MG63 (cell line): ENCODE measurements at places on chromosomes 13 and 19.

- no peak for DNase-seq
These were observed 53.0 kb downstream of the NUFIP1 start for GRCh38 chr13:44936246-44936645.

DNA sequence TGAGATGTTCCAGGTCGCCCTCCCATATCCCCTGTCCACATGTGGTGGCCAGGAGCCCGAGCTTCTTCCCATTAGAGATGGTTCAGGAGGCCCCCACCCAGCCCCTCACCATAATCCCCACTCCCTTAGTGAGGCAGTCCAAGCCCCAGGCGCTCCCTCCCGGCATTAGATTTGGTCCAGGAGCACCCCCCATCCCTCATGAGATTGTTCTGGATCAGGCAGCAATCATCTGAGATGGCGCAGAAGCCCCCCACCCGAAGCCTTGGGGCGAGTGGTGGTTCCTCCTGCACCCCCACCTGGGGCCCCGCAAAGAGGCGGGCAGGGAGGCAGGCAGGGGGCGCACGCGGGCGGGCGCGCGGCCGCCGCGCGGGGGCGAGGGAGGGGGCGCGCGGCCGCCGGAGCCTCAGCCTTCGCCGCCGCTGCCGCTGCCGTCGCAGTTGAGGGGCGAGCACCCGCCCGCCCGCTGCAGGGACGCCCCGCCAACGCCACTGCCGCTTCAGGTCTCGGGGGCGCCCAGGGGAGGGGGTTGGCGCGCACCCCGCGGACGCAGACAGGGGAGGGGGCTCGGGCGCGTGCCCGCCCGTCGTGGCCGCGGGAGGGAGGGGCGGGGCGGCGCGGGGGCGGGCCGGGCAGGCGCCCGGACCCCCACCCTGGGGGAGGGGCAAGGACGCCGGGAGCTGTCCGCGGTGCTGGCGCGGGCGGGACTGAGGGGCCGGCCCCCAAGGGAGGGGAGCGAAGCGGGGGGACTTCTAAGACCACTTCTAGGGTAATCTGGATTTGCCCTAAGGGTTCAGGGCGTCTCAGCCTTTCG lies 46.4 kb upstream of the SHKBP1 start:
- peak; percentile 35 for DNase-seq

- DNase-seq: no peak
These were observed 134.1 kb downstream of the LACC1 start for GRCh38 chr13:44013758-44014291.

GRCh38 chr13:48131533-48131932 lies 36.6 kb upstream of the MED4 start:
- DNase-seq: no peak

DNA sequence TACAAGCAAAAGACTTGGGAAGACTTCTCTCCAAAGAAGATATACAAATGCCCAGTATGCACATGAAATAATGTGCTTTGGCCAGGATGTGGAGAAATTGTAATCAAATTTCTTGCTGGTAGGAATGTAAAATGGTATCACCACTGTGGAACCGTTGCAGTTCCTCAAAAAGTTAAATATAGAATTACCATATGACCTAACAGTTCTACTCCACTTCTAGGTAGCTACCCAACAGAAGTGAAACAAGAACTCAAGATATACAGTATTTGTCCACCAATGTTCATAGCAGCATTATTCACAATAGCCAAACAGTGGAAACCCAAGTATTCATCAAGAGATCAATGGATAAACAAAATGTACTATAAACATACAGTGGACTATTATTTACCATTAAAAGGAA lies 95.0 kb upstream of the KLF5 start:
- no peak for DNase-seq

GRCh38 chr19:32020538-32020937 lies 324.9 kb upstream of the ZNF507 start:
- no peak for DNase-seq

- DNase-seq: no peak
These were observed 22.0 kb downstream of the COL4A1 start for GRCh38 chr13:110284779-110285484.

- DNase-seq: no peak
These were observed 8.3 kb downstream of the FPR1 start for GRCh38 chr19:51743405-51743804.

- DNase-seq: no peak
These were observed 76.7 kb downstream of the SLAIN1 start for GRCh38 chr13:77774181-77774580.

DNA sequence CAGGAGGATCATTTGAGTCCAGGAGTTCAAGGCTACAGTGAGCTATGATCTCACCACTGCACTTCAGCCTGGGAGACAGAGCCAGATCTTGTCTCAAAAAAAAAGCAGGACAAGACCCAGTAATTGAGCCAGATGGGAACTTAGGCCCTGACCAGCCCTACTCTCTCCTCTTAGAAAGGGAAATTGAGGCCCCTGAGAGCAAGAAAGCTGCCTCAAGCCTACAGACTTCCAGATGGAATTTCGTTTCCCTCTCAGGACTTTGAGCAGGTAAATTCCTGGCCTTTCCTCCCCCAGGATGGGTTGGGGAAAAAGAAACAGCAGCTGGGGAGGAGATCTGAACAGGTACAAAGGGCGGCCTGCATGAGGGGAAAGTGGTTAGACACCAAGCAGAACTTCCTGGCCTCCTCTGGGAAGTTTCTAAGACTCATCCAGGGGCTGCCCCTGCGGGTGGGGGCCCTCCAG lies 3.6 kb upstream of the BCL3 start:
- no peak for DNase-seq

GRCh38 chr19:9523885-9524474 lies 14.5 kb downstream of the ZNF426 start:
- no peak for DNase-seq

DNA sequence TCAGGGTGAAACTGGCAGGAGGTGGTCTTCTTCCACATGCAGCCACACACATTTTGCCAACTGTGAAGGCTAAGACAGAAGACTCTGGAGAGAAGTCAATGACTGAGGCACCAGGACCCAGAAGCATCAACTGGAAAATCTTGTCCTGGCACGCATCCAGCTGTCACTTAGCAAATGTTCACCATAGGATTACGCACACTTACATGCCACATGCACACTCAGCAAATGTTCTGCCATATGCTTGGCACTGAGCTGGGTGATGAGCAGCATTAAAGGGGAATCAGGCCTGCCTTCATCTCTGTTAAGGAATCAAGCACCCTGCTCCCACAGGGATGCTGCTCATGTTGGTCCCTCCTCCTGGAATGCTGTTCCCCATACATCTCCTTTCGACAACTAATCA lies 5.1 kb downstream of the ZNF599 start:
- no peak for DNase-seq

DNA sequence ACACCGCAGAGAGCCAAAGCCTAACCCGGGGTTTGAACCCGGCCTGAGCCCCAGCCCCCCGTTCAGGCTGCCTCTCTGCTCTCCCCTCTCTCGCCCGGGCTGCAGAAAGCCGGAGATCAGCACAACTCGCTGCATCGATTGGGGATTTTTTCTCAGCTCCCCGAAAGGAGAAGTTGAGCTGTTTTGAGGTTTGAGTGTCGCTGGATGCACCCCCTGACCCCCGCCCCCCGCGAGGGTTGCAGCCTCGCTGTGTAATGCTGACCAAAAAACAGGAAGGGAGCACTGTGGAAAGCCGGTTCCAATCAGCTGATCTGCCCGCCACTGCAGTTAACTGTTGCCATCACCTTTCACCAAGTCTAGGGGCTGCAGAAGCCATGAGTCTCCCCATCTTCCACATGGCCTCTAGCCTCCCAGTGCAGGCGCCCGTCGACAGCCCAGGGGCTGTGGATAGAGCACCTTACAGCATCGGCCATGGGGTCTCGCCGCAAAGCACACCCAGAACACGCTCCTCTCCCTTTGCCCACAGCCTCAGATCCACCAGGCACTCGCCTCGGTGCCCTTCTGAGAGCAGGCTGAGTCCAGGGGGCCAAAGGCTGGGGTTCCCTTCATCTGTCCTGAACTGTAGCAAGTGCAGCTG lies 34.5 kb downstream of the MYO9B start:
- DNase-seq: no peak

- no peak for DNase-seq
These were observed 3.2 kb downstream of the SULT2A1 start for GRCh38 chr19:47882890-47883289.

- no peak for DNase-seq
These were observed 38.2 kb downstream of the MZT1 start for GRCh38 chr13:72689181-72689696.

- no peak for DNase-seq
These were observed 16.1 kb downstream of the VSTM1 start for GRCh38 chr19:54047616-54048015.

DNA sequence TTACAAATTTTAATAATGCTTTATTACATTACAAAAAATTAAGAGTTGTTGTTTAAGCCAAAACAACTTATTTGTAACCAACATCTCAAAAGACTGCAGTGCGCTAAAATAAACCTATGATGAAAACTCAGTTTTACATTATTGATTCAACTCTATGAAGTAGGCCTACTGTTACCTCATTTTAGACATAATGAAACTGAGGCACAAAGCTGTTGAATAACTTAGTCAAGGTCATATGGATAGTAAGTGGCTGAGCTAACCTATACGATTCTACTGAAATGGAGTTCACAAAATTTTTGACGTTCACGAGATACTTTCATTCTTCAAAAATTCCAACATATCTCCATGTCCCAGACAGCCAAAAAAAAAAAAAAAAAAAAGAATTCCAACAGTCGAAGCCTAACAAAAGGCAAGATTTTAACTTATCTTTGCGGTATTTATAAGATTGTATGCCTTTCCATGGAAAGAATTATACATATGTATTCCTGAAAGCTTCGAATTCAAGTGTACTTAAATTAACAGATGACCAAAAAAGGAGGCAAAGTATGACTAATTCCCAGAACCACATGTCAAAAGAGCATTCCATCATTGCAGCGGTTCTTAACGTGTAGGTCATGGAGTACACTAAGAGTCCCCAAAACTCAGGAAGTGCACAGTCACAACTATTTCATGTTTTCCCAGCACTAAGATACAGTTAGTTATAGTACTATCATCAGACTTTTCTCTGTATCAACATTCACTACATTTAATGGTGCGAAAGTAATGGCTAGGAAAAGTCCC lies 69.4 kb downstream of the PSPC1 start:
- DNase-seq: no peak

DNA sequence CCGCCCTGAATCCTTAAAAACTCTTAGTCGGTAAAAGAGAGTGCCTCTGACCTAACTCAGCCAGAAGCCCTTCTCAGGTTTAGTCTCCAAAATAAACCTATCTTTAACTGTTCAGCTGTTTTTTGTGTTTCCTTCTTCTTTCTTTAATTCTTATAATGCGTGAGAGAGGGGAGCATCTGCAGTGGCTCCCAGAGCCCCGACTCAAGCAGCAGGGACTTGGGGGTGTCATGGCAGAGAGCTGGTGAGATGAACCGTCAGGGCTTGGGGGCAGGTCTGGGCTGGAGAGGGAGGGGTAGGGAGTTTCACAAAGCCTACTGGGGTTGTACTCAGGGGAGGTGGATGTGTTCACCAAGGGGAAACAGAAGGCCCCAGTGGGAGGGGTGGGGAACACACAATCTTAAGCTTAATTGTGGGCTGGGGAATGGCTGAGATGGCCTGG lies 16.8 kb upstream of the SIGLEC6 start:
- no peak for DNase-seq

DNA sequence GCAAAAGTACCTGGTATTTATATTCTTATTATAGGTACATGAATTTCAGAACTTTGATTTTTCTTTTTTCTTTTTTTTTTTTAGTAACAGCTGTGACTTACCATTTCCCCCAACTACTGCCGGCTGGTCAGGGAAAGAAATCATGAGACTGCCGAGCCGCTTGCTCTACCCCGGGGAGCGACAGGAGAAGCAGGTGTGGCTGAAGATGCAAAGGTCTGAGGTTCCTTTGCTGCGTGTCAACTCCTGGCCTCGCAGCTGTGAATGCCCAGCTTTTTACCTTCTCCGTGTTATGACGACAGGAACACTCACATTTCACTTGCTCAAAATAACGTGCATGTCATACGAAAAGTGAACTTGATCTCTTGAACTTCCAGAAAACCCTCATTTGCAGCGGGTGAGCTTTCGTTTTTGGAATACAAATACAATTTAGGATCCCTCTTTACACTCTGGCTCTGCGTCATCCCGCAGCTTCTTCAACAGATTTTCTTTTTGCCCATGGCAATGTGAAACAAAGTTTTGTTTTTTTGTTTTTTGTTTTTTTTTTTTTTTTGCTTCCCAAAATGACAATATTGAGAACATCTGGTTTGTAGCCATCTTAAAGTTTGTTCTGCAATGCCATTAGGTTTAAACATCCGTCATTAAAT lies 117.9 kb downstream of the EFNB2 start:
- no peak for DNase-seq

DNA sequence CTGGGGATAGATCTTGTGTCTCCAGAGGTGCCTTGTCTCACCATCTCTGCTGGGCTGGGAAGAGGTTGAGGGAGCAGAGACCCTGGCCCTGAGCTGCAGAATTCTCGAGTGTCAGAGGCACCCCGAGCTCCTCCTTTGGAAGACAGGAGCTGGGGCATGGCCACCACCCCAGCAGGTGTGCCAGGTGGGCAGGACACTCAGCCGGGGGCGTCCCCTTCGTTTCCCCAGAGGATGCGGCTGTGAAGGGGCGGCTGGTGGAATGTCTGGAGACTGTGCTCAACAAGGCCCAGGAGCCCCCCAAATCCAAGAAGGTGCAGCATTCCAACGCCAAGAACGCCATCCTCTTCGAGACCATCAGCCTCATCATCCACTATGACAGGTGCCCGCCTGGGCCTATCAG lies 14.5 kb downstream of the FUZ start:
- DNase-seq: no peak

GRCh38 chr13:114310956-114311355 lies 3.3 kb upstream of the CHAMP1 start:
- DNase-seq: no peak

DNA sequence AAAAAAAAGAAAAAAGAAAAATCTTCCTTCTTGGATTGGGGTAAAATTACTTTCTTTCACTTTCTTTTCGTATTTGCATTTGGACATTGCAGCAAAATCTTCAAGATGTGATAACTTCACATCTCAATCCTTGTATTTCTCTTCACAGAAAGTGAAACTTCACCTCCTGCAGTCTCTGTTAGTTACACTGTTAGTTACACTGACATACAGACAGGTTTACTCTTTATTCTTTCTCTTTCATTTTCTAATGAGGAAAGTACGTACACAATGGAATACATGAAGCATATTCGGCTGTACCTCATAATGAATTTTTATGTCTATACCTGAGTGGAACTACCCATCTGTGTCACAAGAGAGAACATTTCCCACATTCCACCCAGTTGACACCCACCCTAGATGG lies 459.1 kb upstream of the GPC6 start:
- no peak for DNase-seq

DNA sequence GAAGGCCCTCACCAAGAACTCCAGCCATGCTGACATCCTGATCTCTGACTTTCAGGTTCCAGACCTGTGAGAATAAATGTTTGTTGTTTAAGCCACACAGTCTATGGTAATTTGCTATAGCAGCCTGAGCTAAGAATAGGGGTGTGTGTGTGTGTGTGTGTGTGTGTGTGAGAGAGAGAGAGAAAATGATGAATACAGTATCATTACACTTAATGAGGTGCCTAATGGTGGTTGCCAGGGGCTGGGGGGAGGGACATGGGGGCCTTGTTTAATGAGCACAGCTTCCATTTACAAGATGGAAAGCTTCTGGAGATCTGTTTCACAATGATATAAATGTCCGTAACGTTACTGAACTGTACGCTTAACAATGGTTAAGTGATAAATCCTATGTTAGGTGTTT lies 53.8 kb upstream of the LATS2 start:
- DNase-seq: no peak

GRCh38 chr19:4589579-4590410 lies 30.3 kb upstream of the SEMA6B start:
- DNase-seq: no peak

GRCh38 chr13:51786425-51787265 lies 17.3 kb downstream of the DHRS12 start:
- DNase-seq: no peak
